ENCODE measurements at places on chromosomes 4 and X.

- DNase-seq: no peak
These were observed 40.6 kb downstream of the DOCK11 start for GRCh38 chrX:118536204-118536603.

GRCh38 chr4:69984030-69984443 is 11.7 kb upstream of the STATH start:
- no peak for DNase-seq

DNA sequence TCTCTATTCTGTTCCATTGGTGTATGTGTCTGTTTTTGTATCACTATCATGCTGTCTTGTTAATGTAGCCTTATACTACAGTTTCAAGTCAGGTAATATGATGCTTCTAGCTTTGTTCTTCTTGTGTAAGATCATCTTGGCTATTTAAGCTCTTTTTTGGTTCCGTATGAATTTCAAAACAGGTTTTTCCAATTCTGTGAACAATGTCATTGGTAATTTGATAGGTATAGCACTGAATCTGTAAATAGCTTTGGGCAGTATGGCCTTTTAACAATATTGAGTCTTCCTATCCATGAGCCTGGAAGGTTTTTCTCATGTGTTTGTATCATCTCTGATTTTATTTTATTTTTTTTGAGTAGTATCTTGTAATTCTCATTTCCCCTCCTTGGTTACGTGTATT is 94.3 kb downstream of the ANAPC10 start:
- DNase-seq: no peak

- no peak for DNase-seq
These were observed 155.8 kb downstream of the STAG2 start for GRCh38 chrX:124117325-124117724.

DNA sequence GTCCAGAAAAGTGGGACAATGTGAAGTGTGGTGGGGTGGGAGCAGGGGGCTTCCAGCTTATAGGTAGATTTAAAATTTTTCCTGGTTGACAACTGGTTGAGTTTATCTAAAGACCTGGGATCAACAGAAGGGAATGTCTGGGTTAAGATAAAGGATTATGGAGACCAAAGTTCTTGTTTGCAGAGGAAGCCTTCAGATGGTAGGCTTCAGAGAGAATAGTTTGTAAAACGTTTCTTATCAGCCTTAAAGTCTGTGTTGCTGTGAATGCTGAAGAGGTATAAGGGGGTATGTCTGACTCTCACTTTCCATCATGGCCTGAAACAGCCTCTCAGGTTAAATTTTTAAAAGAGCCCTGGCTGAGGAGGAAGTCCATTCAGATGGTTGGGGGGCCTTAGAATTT is 20.5 kb downstream of the MGST2 start:
- no peak for DNase-seq

GRCh38 chrX:110182362-110182761 is 135.5 kb downstream of the AMMECR1 start:
- peak; percentile 13 for DNase-seq

- no peak for DNase-seq
These were observed 1.1 kb downstream of the POLA1 start for GRCh38 chrX:24694825-24695224.

DNA sequence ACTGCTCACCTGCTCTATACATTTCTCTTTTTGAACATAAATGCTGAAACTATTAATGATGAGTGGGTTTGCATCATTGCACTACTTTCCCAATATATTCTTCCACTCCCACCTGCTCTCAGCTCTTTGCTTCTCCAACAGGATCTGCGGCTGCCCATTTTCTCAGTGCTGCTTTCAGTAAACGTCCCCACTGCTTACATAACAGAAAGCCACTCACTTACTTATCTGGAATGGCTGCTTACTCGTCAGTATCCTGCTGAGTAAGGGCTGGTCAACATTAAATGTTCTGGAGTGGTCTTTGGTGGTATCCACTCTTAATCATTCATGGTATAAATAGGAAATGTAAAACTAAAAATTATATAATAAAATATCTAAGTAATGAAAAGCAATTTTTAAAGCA is 112.8 kb upstream of the HPF1 start:
- no peak for DNase-seq

- no peak for DNase-seq
These were observed 19.7 kb upstream of the SCOC start for GRCh38 chr4:140353786-140354185.

DNA sequence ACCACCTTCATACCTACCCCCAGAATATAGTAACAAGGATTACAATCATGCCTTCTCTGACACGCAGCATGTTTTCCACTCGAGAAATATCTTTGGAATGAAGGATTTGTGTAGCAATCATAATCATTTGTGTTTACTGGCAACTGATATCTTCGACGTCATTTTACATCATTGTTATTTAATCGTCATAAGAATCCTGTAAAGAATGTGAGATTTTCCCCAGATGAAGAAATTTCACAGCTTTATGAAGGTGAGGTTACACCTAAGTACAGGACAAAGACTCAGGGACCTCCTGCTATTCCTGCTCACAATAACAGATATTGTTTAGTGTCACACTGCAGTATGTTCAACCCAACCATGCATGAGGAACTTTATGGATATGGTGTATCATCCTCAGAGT is 198.2 kb upstream of the LDB2 start:
- DNase-seq: no peak

All from GM03348 (cell line).